Mesenteric fat pad (tissue), 1 donor: ENCODE measurements at places on chromosomes 13 and 19. TPM values are rescaled to one million over a fixed set of nuclear protein-coding genes. Genes with fewer than 3 reads are reported as not detected.

Gene PDE4C
- not detected for total RNA-seq

Gene ATCAY
- not detected for total RNA-seq

Gene C19orf67
- not detected for total RNA-seq

Gene ZSWIM9
- total RNA-seq = 5.3 TPM

DNA sequence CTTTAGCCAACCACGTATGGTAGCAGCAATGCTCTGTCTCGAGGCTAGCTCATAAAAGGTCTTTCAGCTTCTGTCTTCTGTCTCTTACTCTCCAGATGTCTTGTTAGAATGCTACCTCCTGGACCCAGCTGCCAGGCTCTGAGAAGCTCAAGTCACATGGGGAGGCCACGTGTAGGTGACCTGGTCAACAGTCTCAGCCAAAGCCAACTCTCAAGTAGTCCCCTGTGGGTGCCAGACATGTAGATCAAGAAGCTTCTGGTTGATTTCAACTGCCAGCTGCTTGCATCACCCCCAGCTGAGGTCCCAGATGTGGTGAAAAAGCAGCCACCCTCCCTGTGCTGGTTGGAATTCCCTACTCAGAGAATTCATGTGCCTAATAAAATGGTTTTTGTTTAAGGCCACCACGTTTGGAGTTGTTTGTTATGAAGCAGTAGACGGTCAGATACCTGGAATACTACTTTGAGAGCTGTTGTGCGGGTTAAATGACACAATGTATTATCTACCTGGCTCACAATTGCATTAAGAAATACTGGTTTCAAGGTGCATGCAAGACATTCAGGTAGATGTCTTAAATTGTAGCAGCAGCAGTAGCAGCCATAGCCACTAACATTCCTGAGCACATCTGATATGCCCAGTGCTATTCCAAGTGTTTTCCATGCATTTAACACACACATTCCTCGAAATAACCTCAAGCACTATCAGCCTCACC lies 131.0 kb upstream of the RFC3 start:
- DNase-seq = no peak

- no peak for DNase-seq
Observed at GRCh38 chr19:11261971-11262839, at the start of gene DOCK6. Gene DOCK6 (minus strand): TSS chr19:11262524. CDS start chr19:11262440, 84 bp downstream.

- no peak for DNase-seq
Observed at GRCh38 chr19:35514282-35514809, 897 bp upstream of the DMKN start.

DNA sequence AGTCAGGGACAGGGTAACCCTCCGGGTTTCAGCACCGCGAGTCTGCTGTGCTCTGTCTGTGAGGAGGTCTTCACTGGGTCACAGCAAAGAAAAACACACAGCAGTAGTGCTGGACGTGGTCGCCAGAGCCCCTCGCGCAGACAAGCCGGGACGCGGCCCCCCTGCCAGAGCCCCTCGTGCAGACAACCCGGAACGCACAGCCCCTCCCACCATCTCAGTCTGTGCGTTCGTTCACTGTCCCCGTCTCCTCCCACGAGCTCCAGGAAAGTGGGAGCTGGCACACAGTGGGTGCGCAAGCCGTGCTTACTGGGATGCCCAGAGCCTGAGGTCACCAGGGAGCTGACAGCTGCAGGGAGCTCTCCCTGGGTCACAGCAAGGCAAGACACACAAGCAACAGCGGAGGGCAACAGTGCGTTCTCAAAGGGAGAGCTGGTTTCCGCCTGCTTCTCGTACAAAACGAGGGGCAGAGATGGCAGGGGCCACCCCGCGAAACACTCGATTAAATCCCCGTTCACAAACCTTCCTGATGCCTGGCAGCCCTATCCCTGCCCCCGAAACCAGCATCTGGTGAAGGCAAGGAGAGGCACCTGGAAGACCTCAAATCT lies 3.2 kb upstream of the PLPP2 start:
- DNase-seq = no peak

DNA sequence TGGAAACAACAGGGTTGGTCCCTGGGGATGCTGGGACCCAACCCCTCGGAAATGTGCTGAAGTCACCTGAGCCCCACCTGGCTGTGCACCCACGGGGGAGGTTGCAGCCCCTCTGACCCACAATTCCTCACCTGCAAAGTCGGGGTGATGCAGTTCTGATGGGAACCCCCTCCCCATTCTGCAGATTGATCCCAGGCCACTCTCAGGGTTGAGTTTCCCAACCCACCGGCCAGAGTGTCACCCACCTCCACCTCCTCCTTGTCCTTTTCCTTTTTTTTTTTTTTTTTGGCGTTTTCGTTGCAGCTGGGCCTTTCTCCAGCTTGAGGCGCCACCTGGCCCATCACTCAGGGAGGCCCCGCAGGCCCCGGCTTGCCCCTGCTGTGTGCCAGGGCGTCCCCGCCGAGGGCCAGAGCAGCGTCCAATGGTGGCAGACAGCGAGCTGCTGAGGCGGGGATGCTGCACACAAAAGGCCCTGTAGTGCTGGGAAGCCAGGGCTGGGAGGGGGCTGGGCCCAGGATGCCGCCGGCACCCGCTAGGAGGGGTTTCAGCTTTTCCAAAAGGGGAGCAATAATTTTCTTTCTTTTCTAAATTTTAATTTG lies 4.6 kb downstream of the PIK3R2 start:
- no peak for DNase-seq

- no peak for DNase-seq
Observed at GRCh38 chr19:39428283-39429112, 7.3 kb downstream of the RPS16 start.

GRCh38 chr19:44609219-44609618 lies 4.1 kb upstream of the IGSF23 start:
- no peak for DNase-seq

- no peak for DNase-seq
Observed at GRCh38 chr19:920051-920864, 3.1 kb downstream of the KISS1R start.

DNA sequence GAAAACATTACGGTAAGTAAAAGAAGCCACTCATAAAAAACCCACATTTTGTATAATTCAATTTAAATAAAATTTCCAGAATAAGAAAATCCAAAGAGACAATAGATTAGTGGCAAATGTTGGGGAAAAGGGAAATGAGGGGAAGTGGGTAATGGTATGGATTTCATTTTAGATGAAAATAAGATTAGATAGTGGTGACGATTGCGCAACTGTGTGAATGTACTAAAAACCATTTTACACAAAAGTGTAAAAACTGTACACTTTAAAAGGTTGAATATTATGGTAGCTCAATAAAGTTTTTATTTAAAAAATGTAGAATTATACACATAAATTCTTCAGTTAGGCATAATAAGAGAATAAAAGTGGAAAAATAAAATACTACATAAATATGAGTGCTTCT lies 3.7 kb downstream of the MBD3L1 start:
- no peak for DNase-seq

DNA sequence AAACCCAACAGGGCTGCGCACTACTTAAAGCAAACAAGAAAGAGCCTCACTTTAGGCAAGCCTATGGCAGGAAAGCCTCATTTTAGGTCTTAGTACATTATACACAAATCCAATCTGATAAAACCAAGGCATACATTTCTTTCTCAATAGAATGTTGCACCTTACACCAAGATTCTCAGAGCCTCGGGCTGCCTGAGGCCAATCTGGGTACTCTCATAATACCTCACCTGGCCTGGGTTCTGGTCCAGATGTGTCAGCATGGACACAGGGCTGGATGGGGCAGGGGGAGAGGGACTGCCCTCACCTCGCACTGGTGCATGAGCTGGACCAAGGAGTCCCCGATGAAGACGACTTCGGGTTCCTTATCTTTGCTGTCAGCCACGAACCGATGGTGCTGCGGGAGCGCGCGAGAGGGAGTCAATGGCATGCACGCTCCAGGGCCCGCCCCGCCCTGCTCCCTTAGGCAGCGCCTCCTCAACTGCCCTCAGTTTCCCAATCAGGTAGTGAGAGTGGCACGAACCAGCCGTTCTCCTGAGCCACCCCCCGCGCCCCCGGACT lies at the start of gene PRR19:
Gene PRR19 (plus strand): TSS at position 487 of the 558 bp plus-strand sequence. CDS start 7,453 bp downstream, outside the sequence.
- no peak for DNase-seq

DNA sequence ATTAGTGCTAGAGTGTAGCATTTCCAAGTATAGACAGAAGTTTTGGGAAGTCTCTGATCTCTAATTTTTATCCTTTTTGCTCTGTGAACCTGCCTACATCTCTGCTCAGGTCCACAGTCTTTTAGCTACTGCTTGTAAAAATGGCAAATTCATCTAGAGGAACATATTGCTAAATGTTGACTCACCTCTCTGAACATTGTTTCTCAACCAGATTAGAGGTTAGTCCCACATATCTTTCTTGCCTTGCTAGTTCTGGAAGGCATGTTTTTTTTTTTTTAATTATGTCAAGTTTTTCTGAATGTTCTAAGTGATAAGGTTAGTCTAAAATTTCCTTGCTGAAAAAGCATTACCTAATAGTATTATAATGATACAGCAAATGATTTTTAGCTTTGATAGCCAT lies 2889.6 kb upstream of the PCDH20 start:
- no peak for DNase-seq
